NCI-H1694 (cell line): ENCODE measurements at places on chromosomes 13 and 19.

DNA sequence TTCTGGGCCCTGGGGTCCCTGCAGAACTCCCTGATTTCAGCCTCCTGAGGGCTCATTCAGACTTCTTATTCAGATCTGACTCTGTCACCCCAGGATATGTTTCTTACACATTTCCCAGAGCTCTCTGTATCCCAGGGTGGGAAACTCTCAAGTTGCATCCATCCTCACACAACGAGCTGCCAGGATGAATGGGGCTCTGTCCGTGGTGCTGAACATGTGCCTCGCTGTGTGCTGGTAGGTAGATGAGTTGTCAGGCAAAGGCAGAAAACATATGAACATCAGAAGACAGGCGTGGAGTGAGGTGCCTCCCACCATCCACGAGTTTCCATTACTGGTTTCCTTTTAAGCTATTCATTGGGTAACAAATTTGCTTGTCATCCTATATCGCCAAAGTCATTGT, 11.4 kb upstream of the IGFL1 start:
- no peak for DNase-seq

GRCh38 chr19:42628411-42629140, 33.9 kb upstream of the CEACAM8 start:
- no peak for DNase-seq

GRCh38 chr13:46150134-46150693, 31.8 kb downstream of the LCP1 start:
- no peak for DNase-seq

- DNase-seq = no peak
Measured at GRCh38 chr13:65650321-65650720, 1579.8 kb downstream of the PCDH9 start.

DNA sequence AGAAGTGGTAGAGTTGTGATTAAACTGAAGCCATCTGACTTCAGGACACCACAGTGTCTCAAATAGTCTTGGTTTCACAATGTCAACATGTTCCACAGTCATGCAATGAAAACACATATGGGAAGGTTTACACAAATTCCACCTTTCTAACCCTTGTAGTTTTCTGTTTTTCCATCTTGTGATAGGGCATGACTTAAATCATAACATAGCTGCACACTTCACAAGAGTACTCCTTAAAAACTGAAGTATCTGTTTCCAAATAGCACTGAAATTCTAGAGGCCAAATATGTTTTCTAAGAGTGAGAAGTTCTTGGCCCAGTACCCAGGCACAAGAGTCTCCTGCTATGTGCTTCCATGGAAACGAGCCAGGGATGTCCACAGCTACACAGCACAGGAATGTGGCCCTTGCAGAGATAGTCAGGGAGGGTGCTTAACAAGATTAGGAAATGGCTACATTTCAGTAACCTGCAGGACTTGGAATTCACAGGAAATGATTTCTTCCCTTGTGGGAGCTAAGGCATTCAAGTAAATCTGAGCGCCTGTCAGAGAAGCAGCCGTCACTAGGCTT, 269.1 kb downstream of the NDFIP2 start:
- no peak for DNase-seq

DNA sequence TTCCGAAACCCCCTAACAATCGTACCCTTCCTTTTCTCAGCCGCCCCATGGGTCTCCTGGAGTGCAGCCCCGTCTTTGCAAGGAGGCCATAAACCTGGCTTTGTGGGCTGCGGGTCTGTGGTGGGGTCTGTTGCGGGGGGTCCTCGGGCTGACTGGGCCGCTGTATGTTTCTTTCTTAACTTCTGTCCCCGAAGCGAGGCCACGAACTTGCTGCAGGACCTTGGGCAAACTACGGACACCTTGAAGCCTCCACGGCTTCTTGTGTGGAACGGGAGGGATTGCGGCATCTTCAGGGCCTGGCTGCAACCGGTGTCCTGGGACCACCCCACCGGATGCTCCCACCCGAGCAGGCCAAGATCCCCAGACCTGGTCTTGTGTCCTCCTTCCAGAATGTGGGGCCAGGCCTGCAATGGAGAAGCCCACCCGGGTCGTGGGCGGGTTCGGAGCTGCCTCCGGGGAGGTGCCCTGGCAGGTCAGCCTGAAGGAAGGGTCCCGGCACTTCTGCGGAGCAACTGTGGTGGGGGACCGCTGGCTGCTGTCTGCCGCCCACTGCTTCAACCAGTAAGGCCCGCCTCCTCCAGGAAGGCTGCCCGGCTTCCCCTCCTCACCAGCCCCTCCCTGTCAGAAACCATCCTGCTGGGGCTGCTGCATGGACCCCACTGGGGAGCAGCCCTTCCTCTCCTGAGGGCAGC, 12.0 kb downstream of the TIMM13 start:
- no peak for DNase-seq

DNA sequence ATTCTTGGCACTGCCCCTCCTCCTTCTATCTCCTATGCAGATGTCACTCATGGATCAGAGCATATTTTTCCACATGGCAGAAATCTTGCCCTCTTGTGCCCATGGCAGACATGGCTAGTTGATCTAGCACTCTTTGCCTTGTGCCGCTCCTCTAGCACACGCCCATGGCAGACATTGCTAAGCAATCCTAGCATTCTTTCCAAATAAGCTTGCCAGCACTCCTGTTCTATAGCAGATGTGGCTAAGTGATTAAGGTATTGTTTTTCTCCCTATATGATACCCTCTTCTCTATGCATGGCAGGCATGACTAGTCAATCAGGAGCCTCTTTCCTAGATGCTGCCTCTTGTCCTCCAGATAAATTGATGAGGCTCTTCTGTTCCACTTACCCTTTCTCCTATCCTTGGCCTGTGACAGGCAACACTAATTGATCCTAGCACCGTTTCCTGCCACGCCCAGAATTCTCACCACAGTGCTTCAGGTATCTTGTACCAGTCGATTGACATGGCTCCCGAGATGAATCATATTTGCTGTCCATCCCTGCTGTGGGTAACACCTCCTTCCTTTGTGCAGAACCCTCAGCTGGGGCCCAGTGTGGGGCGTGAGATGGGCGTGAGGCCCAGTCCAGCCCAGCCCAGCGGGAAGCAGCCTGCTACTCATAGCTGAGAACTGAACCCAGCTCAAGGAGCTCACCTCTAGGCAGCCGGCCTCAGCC, 26.9 kb downstream of the TMED1 start:
- no peak for DNase-seq

DNA sequence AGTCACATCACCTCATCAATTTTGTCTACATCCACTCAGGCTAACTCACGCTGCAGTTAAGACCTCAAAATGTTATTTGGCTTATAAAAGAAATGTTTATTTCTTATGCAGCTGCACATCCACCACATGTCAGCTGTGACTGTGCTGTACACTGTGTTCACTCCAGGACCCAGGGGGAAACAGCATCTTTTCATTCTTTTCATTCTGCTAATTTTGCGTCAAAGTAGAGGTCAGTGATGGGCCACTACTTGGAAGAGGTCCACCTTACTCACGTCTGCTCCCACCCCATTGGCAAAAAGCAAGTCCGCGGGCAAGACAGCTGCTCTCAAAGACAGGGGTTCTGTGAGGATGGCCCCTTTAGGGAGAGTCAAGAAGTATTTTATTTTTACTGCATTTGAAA, 4.5 kb upstream of the DCT start:
- DNase-seq = no peak

DNA sequence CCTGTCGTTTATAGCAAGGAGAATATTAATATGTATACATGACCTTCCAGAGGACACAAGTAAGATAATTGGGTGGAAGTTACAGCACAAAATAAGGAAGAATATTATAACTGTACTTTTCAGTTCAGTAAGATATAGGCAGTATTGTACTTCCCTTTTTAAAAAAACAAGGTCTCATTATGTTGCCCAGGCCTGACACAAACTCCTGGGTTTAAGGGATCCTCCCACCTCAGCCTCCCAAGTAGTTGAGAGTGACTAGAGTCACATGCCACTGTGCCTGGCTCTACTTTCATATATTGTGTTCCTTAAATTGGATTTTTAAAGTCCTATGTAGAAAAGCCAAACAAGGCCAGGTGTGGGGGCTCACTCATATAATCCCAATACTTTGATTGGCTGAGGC, 19.5 kb upstream of the MAB21L1 start:
- no peak for DNase-seq

GRCh38 chr13:54836273-54836672, 1807.7 kb downstream of the OLFM4 start:
- no peak for DNase-seq

GRCh38 chr19:53506728-53507127, 31.2 kb upstream of the ZNF331 start:
- no peak for DNase-seq

DNA sequence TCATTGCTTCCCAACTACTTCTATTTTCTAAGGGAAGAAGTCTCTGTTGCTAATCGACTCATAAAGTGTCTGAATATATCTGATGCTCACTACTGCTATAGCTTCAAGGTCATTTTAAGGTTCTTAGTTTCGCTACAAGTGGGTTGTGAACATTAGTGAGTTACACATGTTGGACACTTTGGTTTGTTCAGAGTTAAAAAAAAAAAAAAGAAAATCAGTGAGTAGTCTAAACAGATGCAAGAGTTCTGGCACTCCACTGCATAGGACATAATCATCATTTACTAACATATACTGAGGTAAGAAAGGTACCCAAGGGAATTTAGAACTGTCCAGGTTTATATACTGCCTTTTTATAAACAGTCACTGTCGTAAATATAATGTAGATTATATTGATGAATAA, 108.8 kb downstream of the KLF12 start:
- DNase-seq = no peak

- peak; percentile 16 for DNase-seq
Measured at GRCh38 chr19:36169084-36169760, 17.0 kb upstream of the COX7A1 start.

DNA sequence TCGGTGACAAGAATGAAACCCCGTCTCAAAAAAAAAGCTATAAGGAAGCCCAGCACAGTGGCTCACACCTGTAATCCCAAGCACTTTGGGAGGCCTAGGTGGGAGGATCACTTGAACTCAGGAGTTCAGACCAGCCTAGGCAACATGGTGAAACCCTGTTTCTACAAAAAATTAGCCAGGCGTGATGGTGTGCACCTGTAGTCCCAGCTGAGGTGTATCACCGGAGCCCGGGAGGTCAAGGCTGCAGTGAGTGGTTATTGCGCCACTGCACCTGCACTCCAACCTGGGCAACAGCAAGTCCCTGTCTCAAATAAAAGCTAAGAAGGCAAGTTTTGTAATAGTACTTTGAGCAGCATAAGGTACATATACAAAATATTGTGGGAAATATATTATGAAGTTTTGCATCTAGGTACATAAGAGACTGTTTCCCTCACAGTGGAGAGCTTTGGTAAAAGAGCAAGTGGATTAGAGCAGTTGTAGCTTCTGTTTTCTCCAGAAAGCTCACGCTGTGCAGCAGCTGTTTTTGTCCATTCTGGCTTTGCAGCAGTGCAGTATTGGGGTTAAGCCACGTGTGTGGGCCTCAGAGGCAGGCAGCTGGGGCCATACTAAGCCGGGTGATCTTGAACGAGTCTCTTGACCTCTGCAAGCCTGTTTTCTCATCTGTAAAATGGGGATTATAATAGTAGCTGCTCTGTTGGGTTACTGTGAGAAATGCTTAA, 35.4 kb downstream of the ARHGAP35 start:
- DNase-seq = no peak

DNA sequence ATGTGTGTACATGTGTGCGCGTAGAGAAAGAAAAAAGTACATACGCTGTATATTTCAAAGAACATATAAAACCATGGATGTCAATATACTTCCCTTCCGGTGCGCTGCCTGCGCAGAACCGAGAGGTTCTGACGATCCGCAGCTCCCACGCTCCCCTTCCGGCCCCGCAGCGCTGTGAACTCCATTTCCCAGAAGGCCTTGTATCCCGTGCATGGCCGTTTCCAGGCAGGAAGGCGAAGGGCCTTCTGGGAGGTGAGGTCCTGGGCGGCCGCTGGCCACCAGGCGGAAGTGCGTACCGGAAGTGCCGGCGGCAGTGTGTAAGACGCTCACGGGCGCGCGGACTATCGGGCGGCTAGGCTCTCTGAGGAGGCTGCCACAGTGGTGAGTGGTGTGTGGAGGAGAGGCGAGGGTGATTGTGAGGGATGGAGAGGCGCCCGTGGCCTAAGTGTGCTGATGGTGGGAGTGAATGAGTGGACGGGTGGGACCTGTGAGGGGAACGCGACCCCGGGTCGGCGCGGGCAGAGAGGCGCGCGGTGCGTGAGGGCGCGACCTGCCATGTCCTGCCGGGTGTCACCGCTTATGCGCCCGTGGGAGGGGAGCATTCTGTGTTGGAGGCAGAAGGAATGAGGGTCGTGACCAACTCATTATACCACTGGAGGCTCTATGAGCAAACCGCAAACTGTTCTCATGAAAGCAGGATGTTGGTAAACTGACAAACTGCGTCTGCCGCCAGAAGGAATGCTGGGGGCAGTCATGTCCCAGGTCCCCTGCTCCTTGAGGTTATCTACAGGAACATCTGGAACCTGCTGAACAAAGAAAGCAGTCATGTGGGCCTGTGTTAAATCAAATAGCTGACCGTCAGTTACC, at the start of gene ERVK3-1:
Gene ERVK3-1 (plus strand): TSS at position 313 of the 867 bp plus-strand sequence. CDS start 6,792 bp downstream, outside the sequence.
- peak; percentile 92 for DNase-seq

- no peak for DNase-seq
Measured at GRCh38 chr19:35253316-35254286, 4.8 kb downstream of the LSR start.

DNA sequence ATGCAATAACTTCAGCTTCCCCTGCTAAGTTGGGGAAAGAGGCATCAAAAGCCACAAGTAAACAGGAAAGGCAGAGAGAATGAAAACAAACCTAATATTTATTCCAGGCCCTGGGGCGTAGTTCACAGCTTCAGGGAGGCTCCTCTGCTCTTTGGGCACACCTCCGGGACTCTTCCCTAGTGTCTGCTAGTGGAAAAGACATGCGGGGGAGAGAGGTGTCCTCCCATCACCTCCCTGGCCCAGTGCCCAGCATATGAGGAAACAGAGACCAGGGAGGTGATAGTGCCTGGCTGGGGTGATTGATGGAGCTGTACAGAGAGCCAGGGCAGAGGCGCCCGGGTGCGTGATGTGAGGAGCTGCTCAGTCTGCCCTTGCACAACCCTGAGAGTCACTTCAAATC, 71.0 kb downstream of the RASL11A start:
- no peak for DNase-seq

GRCh38 chr13:102799426-102800144, 666 bp downstream of the BIVM start:
- no peak for DNase-seq

GRCh38 chr19:35211545-35212230, 16.9 kb downstream of the FAM187B start:
- DNase-seq = no peak

DNA sequence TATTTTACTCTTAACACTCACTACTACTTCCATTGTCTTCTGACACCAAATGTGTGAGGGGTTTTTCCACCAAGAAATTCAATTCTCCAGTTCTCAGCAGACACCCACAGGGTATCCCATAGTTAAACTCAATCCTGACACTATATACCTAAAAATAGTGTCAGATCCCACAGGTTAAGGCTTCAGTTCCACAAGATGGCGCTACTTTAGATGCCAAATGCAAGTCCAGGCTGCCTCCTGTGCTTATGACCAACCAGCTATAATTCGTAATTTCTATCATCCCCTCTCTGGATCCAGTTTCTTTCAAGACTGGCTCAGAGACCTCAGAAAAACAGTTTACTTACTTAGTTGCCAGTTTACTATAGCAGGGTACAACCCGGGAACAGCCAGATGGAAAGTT, 1146.2 kb upstream of the SPRY2 start:
- DNase-seq = no peak
